ENCODE measurements at places on chromosomes 16 and 17. TPM values are rescaled to one million over a fixed set of nuclear protein-coding genes. Genes with fewer than 3 reads are reported as not detected.

GRCh38 chr16:122361-122760 is 16.1 kb downstream of the NPRL3 start:
- DNase-seq = no peak

DNA sequence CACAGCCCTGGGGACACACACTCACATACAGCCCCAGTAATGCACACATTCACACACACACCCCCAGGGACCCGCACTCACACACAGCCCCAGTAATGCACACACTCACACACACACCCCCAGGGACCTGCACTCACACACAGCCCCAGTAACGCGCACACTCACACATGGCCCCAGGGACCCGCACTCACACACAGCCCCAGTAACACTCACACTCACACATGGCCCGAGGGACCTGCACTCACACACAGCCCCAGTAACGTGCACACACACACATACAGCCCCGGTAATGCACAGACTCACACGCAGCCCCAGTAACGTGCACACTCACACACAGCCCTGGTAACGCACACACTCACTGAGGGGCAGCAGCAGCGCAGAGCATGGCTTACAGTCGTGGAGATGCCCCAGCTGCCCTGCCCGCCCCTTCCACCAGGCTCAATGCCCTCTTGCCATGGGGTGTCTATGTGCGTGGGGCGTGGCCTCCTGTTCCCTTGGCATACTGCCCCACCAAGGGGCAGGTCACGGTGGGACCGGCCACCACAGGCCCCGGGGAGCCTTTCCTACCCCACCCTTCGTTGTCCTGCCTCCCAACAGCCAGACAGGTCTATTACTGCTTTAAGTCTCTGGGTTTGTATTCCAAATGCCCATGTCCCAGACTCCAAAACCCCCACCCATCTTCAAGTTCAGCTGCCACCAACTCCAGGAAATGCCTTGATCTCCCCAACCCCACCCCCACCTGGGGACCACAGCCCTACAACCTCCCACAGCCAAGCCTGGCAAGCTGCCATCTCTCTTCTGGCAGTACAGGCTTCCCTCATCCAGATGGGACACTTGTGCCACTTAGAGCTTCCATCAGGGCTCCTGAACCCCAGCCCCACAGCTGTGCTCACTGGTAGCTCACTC is 2.7 kb downstream of the CCDC102A start:
- no peak for DNase-seq

GRCh38 chr17:63489291-63489690 is 12.4 kb downstream of the ACE start:
- no peak for DNase-seq

RAB26 gene
- total RNA-seq = not detected

OMG gene
- total RNA-seq = not detected

DNA sequence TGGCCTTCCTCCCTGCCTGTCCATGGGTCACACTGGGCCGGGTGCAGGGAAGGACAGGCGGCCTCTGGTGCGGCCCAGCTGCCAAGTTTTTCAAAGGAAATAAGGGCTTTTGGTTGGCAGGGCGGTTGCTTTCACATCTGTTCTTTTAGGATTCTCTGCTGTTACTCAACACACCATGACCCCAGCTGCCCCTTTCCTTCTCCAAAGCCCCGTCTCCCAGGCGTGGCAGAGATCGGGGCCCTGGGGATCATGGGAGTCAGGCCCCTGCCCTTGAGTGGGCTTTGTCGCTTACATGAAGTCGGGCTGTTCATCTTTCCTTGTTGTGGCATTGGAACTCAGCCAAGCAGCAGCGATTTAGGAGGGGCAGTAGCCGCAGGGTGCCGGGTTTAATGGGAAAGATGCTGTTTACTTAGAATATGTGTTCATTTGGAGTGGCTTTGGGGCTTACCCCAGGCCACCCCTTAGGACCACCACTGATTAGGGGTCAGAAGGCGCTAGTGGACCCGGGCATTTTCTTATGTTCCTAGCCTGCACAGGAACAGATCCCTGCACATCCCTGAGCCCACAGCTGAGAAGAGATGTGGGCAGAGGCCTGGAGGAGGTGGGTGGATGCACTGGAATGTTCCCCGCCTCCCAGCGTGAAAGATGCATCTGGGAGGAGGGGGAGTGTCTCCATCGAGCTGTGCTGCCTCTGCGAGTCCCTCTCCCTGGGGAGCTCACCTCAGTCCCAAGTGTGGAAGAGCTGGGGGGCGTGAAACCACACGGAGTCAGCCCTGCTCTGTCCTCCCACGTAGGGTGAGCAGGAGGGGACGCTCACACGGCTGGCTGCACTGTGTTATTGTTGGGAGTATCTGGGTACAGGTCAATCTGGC is 6.8 kb upstream of the ADCY7 start:
- peak; percentile 74 for DNase-seq

DNA sequence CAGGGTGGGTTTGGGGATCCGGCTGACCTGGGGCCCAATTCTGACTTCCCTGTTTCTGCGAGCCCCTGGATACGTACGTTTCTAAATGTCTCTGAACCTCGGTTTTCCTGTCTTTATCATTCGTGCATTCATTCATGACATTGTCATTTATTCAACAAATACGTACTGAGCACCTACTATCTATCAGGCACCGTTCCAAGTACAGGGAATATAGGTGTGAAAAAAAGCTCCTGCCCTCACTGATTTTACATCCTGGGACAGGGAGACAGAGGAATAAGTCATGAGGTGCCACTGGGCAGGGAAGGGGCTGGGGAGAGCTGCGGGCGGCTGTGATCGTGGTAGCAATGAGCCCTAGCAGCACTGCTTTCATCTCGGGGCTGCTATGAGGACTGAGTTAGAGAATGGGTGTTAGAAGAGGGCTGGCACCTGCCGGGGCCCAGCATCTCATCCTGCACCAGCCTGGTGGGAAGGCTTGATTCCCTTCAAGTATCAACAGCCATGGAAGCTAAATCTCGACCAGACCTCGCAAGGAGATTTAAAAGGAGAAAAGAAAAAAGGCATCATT is 88.3 kb upstream of the DNAH17 start:
- no peak for DNase-seq

GRCh38 chr17:17156107-17156506 is 50.0 kb downstream of the PLD6 start:
- DNase-seq = no peak

DNA sequence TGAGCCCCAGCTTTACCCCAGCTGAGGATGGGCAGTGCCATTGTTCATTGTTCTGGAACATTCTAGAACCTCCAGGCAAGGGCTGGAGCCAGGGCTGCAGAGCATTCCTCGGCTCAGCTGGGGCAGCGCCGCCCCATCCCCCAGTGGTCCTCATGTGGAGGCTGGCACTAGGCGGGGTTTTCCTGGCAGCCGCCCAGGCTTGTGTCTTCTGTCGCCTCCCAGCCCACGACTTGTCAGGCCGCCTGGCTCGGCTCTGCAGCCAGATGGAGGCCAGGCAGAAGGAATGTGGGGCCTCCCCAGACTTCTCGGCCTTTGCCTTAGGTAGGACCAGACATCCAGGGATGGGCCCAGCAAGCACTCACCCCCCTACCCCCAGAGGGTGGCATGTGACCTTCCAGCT is at the start of gene TMEM95:
Gene TMEM95 (plus strand): TSS at position 104 of the 400 bp plus-strand sequence. CDS start 49 bp downstream, at position 153.
- DNase-seq = no peak

TEKT1 gene
- 0.03 TPM for total RNA-seq

- no peak for DNase-seq
Measured at GRCh38 chr17:36675250-36675649, 73.9 kb downstream of the MRM1 start.

DNA sequence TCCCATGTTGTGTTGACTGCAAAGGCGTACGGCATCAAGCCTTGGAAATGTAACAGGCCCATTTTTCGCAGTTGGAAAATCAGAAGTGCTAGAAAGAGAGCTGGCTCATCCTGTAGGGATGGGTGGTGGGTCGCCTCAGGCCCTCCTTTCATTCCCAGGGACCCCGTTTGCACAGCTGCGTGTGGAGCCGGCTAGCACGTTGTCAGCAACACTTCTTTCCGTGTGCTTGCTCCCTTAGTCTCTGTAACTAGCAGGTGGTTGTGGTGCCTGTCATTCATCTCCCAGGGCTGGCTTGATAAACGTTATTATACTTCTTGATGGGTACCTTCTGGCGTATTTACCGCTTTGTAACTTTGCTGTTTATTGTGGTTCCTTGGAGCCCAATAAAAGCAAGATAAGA is 239.0 kb upstream of the CACNG5 start:
- DNase-seq = no peak

CFAP52 gene
- not detected for total RNA-seq

ACSM2A gene
- not detected for total RNA-seq

GPR179 gene
- not detected for total RNA-seq

DHX8 gene
- total RNA-seq = 81.7 TPM

- DNase-seq = no peak
Measured at GRCh38 chr17:7894866-7895265, 6.3 kb downstream of the CHD3 start.

DNA sequence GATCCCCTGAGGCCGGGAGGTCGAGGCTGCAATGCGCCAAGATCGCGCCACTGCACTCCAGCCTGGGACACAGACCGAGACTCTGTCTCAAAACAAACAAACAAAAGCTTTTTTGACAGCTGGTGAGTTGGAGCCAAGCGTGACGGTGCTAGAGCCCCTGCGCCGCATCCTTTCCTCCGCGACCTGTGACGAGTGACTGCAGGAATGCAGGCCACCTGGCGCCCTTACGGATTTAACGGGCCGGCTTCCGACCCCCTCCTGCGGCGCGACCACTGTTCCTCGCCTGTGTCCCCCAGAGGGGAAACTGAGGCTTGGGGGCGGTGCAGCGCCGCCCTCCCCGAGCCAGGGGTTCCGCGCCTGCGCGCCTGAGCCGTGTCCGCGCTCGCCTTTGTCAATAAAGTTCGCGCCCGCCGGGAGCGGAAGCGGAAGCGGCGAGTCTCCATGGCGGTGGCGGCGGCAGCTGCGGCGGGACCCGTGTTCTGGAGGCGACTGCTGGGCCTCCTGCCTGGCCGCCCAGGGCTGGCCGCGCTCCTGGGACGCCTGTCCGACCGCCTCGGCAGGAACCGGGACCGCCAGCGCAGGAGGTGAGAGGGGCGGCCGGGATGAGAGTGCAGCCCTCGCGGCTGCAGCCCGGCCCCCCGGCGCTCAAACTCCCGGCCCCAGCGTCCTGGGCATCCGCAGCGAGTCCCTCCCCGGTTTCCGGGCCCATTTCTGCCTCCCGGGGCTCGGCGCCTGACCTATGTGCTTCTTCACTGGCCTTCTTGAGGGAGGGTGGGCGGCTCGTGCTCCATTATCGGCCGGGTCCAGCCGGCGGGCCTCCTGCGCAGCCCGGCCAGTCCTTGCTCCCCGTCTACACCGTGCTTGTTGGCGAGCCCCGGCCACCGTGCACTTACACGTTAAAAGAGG is at the start of gene PGS1:
Gene PGS1 (plus strand): TSS at position 425 of the 906 bp plus-strand sequence. CDS start 17 bp downstream, at position 442.
- DNase-seq = peak; percentile 92

- DNase-seq = no peak
Measured at GRCh38 chr16:76428858-76429257, 151.7 kb downstream of the CNTNAP4 start.

PDP2 gene
- 2.3 TPM for total RNA-seq

GRCh38 chr16:31134625-31135534 is 647 bp downstream of the PRSS8 start:
- no peak for DNase-seq

DNA sequence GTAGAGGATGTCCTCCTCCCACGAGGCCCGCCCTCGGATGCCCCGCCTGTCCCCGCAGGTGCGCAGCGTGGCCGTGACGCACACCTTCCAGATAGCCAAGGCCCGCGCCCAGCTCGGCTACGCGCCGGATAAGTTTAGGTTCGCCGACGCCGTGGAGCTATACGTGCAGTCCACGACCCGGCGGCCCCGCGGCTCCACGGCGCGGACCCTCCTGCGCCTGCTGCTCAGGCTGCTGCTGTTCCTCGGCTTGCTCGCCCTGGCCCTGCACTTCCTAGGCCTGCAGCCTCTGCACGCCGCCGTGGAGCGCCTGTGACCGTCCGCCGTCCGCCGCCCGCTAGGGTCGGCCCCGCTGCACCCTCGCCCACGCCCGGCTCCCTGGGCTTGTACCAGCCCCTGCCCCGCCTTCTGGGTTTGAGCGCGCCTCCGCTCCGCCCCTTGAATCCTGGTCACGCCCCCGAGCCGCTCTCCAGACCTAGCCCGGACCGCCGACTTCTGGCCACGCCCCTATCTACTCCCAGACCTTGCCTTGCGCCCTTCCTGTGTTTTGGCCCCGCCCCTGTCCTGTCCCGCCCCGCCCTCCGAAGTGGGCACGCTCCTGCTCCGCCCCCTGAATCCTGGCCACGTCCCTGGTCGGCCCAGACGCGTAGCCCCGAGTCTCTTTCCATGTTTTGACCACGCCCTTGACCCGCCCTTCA is 15.8 kb upstream of the EEF2K start:
- DNase-seq = no peak

RAB34 gene
- 1,039 TPM for total RNA-seq

GRCh38 chr16:57383276-57384247 is 11.3 kb downstream of the CX3CL1 start:
- DNase-seq = peak; percentile 72

DNA sequence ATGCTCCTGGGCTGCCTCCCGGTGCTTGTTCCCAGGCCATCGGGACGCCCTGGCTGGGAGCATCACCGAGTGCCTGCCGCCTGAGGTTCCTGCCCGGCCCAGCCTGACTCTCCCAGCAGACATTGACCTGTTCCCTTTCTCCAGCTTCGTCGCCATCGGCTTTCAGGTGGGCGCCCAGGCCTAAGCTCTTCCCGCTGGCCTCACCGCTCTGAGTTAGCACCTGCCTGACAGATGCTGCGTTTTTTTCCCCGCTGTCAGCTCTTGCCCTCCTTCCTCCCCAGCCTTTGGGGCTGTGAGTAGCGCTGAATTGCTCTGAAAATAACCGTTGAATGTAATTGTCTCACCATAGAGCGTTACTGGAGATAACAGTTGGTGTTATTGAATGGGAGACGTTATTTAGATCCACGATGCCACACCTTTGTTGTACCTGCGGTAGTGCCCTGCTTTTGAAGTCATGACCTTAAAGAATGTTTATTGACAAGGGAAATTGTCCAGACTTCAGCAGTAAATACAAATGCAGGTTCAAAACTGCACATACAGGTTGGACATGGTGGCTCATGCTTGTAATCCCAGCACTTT is 21.3 kb upstream of the SMIM5 start:
- no peak for DNase-seq

DNA sequence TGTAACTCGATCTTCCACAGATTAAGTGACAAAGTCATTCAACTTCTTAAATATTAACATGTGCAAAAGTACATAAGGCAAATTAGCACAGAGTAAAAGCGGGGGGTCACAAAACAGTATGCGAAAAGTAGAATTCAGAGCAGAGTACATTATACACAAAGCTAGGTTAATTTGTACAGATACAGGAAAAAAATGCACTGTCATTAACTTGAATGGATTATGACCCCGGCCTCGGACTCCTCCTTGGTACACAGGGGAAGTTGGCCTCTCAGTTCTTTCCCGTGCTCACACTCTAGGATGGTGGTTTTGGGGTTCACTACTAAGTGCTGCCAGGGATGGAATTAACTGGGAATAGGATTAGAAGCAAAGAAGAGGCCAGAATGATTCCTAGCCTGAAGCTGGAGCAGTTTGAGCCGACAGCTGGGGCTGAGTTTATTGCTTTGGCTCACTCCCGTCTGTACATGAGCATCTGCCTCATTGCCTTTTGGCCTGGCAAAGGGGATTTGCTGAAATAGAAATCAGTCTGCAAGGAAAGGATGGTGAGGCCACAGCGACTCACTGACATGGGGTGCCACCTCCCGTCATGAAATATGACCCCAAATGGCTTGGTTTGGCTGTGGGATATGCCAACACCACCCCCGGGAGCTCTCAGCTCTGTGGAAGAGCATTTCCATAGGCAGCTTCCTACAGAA is 23.6 kb downstream of the NTN1 start:
- no peak for DNase-seq

KIF19 gene
- total RNA-seq = not detected

Data from SJSA1 (cell line).